ENCODE measurements at places on chromosomes 12 and 14.

DNA sequence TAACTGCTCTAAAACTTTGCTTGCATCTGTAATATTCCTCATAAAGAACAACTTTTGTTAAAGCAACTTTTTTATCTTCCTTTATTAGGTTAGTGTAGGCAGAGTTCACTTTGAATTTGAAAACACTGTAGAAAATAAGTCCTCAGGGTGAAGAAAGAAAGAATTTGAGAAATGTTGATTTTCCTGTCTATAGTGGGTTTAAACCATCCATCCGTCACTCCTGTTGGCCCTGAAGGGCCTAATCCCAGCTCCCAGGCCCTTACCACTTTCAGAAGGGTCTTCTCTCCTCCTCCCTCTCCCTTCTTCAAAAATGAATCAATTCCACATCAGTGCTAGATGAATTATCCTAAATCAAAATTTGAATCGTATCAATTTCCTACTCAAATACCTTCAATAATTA, 4.9 kb upstream of the SLC2A3 start:
- DNase-seq = no peak

- no peak for DNase-seq
These were observed 54.3 kb upstream of the LRTM2 start for GRCh38 chr12:1766110-1766509.

- no peak for DNase-seq
These were observed 28.9 kb upstream of the PAPLN start for GRCh38 chr14:73208390-73208789.

DNA sequence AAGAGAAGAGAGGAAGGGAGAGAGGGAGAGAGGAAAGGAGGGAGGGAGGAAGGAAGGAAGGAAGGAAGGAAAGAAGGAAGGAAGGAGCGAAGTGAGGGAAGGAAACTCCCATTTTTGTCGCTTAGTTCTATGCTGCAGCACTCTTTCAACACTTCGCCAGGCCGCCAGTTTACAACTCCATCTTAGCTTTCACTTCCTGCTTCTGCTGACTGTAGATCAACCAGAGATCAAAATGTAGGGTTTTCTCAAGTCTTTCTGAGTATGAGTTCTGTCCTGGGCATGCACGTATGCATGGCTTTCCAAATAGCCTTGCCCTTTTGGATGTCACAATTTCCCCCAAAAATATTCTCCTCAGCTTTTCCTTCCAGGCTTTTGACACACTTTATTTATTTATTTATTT, 723.4 kb downstream of the TRHDE start:
- DNase-seq = no peak

DNA sequence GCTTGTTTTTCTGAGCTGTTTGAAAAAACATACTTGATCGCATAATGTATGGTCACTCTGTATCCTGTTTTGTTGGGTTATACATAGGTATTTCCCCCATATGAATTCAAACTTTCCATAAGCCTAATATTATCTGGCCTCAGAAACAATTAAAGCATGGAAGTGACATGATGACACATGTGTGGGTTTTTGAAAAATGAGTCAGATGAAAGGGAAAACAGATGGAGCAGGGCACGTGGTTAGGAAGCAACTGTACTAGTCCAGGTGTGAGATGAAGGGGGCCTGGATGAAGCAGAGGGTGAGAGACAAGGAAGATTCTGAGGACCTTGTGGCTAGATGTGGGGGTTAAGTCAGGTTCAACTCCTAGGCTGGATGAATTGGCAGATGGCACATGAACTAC, 92.7 kb upstream of the DNM1L start:
- no peak for DNase-seq

DNA sequence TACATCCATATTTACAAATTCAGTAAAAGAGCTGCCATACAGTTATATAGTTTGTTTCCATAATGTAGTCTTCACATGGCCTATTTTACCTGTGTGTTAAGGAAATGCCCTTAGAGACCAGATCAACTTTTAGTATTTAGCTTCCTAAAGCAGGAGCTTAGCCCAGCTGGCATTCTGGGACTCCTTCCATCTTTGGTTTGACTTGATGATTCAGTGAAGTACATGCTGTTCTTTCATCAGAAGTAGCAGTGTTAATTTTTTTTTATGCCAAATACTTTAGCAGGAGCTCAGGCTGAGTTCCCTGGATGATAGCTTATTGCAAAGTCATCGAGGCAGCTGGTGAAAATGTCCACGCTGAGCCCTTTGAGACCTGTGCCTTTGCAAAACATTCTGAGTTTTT, 101.0 kb downstream of the FOXG1 start:
- no peak for DNase-seq

DNA sequence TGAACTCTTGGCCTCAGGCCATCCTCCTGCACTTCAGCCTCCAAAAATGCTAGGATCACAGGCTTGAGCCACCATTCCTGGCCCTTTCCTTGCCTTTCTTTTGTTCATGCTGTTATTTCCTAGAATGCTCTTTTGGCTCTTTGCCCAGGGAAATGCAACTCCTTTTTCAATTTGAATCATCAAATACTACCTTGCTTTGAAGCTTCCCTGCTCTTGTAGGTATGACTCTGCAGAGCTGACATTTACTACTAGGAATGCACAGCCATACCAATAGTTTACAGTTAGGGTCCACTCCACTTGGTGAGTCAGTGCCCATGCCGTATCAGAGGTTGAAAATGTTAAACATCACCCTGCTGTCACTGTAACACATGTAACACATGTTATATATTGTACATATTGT, 107.0 kb upstream of the CRY1 start:
- DNase-seq = no peak

DNA sequence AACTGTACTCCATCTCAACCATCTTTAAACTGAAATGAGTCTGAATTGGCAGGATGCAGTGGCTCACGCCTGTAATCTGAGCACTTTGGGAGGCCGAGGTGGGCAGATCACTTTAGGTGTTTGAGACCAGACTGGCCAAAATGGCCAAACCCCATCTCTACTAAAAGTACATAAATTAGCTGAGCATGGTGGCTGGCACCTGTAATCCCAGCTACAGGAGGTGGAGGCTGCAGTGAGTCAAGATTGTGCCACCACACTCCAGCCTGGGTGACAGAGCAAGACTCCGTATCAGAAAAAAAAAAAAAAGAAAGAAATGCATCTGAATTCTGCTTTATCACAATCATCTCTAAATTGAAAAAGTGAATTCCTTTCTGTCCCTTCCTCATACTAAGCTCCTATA, 110.3 kb downstream of the NELL2 start:
- no peak for DNase-seq

DNA sequence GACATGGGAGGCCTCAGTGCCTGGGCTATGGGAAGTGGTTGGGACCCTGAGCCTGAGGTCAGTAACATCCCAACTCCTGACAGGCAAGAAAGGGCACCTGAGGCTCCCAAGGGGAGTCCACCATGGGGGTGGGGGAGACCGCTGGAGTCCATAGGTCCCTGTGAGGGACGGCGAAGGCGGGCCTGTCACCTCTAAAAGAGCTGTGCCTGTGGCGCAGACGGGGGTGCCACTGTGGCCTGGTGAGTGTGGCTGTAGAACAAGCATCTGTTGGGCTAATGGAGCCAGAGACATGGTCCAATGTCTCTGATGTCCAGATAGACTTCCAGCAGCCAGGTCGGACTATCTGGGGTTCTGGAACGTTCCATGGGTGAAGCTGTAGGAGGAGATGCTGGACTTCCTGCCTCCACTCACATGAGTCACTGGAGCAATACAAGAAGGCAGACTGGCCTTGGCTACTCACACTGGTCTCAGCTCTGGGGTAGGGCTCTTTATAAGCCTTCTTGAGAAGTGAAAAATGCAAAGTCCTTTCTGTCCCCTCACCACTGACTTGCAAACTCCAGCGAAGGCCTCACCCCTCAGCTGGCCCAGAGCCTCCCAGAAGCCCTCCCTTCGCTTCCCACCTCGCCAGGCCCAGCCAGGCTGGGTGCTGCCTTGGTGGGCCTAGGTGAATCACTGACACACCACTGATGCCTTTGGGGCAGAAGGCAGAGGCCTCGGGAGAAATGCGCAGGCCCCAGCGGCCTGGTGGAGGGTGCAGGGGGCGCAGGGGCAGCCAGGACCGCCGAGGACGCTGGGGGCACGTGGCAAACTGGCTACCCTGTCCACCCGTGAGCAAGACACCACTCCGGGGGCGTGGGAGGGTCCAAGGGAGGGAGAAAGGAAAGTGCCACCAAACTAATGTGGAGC, 1.1 kb upstream of the TRAF3 start:
- peak; percentile 24 for DNase-seq

DNA sequence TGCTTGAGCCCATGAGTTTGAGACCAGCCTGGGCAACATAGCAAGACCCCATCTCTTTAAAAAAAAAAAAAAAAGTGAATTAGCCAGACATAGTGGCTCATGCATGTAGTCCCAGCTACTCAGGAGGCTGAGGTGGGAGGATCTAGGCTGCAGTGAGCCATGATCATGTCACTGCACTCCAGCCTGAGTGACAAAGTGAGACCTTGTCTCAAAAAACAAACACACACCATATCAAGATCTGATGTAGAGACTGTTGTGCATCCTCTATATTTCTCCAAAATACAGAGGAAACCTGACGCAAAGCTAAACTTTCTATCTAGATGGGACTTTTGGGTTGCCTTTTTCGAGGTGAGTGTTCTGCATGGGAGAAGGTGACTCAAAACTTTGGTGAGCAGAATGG, 77.4 kb upstream of the SLC8A3 start:
- DNase-seq = no peak

DNA sequence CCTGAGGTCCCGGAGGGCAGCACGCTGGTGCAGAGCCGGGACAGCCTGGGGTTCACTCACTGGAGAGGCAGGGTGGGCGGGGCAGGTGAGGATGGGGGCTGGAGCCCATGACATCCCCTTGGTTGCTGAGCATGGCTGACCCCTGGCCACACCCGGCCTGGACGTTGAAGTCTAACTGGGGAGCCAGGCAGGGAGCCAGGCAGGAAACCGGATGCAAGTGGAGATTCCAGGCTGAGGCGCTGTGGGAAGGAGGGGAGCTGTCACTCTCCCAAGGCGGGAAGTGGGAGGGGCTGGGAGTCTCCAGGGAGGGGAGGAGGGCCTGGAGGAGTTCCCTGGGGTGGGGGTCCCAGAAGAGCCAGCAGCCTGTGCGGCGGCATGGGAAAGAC, 7.7 kb upstream of the INF2 start:
- DNase-seq = no peak

- no peak for DNase-seq
These were observed 243.5 kb downstream of the PCNX1 start for GRCh38 chr14:71150737-71151136.

DNA sequence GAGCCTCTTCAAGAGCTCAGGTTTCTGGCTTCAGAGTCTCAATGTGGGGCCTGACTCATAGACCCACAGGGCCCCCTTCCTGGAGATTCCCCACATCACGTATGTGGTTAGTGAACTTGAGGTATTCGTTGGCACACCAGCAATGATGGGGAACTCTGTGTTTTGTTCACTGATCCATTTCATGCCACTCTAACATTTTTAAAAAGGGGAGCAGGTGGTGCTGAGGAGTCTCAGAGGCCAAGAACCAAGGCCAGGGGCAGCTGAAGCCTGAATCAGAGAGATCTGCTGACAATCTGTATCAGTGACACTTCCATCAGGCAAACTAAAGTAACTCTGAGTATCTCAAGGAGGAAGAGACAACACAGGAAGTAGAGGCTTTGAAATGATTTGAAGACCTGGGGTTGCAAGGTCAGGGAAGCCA, 323.4 kb downstream of the VRK1 start:
- DNase-seq = peak; percentile 64
